Stimulated activated CD4-positive, alpha-beta T cell treated with anti-CD3 and anti-CD28 coated beads, Interleukin-1b, Interleukin-23, amount 100 ng/mL, for 4 hours (primary cell): ENCODE measurements at places on chromosomes 2 and 18.

DNA sequence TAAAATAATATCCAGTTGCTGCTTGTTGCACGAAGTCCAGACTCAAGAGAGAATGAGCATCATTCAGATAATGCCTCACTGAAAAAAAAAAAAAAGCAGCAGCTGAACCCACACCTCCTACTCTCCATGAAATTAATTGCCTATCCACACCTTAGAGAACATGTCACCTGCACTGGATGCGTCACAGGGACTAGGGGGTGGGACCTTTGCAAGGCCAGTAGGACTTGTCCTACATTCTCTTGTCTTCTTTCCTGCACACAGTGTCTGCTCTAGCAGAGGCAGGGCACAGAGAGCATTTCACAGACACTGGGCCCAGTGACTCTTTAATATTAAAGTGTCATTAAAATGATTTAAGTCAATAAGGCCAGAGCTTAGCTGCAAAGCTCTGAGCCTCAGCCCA, at the start of gene ABCA12:
Gene ABCA12, minus strand, starts transcription at position 148 of the 400 bp plus-strand sequence. CDS start 418 bp downstream, outside the sequence.
- DNase-seq = no peak

GRCh38 chr2:37556256-37556655, 115.2 kb downstream of the CDC42EP3 start:
- no peak for DNase-seq

- no peak for DNase-seq
Measured at GRCh38 chr2:44802777-44803424, 138.6 kb upstream of the SIX3 start.

- DNase-seq = no peak
Measured at GRCh38 chr2:67945940-67946339, 116.9 kb downstream of the C1D start.

DNA sequence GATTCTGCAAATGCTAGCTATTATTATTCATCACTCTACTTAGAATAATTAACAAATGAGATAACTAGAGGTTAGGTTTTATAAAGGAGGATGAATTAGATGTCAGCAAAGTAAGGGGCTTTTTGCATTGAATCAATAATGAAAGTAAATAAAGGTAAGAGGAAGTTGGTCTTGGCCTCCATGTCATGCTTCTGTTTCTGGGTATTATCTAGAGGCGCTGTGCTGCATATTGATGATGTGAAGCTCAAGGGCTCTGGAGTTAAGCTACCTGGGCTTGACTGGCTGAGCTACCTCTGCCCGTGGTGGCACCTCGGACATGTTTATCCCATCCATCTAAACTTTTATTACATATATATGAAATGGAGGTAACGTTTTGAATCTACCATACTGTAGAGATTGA, 350.9 kb downstream of the PARD3B start:
- no peak for DNase-seq

DNA sequence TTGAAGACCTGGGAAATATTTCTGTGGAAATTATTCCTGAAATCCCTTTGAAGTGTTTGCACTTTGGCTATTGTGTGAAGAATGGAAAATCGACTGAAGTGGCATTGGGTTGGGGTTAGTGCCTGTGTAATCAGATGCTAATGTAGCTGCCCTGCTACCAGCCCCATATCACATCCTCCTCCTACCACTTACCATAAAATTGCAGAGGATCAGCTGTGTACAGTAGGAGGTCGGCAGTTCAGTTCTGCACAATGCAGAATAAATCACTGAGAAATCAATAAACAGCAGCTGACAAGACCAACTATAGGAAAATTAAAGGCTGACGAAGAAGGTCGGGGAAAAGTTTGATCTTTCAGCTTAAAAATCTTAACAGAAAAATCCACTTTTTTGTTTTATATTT, 440.9 kb downstream of the PTPRM start:
- no peak for DNase-seq

DNA sequence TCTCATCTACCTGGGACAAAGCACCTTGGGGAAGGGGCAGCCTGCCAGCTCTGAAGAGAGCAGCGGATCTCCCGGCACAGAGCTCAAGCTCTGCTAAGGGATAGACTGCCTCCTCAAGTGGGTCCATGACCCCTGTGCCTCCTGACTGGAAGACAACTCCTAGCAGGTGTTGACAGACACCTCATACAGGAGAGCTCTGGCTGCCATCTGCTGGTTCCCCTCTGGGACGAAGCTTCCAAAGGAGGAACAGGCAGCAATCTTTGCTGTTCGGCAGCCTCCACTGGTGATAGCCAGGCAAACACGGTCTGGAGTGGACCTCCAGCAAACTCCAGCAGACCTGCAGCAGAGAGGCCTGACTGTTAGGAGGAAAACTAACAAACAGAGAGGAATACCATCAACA, 549.9 kb upstream of the LRATD1 start:
- no peak for DNase-seq

GRCh38 chr2:32418778-32419177, 62.0 kb downstream of the BIRC6 start:
- no peak for DNase-seq

DNA sequence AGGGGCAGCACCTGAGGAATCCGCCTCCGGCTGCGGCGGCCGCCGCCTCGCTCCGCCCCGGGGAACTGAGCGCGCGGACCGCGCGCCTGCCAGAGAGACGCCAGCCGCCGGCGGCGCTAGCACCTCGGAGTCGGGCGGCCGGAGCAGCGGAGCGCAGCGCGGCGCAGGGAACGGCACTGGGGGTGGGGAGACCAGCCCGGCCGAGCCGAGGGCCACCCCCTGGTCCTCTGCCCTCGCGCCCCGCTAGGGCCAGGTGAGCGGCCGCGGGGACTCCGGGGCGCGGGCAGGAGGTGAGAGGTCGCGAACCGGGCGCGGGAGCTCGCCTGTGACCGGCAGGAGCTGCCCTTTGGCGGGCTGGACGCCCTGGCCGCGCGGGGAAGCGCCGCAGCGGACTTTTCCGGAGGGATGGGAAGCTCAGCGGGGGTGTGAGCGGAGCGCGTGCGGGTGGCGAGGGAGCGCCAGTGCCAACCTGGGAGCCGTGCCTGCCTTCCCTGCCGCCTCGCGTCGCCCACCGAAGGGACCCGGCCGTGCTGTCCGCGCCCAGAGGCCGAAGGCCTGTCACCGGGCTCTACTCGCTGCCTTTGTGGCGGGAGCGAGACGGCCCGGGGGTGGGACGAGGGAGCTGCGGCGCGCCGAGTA, at the start of gene GREB1L:
Gene GREB1L, plus strand, starts transcription at position 92 of the 639 bp plus-strand sequence. CDS start 141,287 bp downstream, outside the sequence.
- DNase-seq = no peak

DNA sequence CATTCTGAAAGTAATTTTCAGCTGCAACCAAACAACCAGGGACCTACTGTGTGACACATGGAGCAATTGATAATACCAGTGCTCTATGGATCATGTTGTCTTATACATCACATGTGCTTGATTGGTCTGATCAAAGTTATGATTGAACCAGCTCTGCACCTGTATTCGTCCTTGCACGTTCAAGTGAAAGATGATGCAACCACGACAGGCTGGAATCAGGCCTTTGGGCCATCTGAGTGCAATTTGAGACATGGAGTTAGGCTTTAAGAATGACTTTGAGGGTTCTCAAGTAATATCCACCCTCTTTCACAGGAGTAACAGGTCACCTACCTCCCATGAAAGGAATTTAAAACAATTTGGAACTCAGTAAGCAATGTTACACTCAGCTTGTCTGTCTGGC, 165.2 kb downstream of the SLC8A1 start:
- no peak for DNase-seq

DNA sequence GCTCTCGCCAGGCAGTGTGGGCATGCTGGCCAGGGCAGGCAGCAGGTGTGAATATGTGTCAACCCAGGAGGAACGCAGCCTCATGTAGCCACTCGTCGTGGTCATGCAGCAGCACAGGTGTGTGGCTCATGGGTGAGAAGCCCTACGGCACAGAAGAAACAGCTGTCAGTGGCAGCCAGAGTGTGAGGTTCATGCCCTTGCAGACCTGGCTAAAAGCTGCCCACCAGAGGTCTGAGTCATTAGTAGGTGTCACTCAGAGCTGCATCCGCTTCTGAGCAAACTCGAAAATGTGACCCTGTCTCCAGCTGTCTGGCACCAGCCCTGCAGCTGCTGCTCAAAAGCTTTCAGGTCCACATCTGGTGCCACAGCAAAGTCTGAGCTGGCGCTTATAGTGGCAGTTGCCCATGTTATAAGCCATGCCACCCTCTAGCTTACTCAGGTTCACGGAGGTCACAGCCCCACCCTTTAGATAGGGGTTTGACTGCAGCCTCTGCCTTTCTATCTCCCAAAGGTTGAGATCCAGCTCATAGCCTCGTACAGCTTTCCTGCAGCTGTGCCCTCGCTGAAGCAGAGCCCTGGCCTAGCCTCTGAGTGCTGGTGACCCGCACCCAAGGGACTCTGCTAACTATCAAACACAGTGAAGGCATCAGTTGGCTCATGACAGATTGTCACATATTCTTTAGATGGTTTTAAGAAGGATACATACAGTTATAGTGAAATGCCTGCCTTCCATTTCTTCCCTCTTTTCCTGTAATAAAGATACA, 195.0 kb downstream of the CCDC102B start:
- no peak for DNase-seq

GRCh38 chr2:118779362-118779761, 68.1 kb downstream of the EN1 start:
- no peak for DNase-seq

GRCh38 chr2:200670751-200671150, 84.9 kb downstream of the AOX1 start:
- no peak for DNase-seq

GRCh38 chr18:54162431-54162830, 62.0 kb downstream of the MBD2 start:
- no peak for DNase-seq

- DNase-seq = no peak
Measured at GRCh38 chr18:21053127-21053526, 58.5 kb downstream of the ROCK1 start.

GRCh38 chr2:201254081-201254730, 6.1 kb upstream of the CASP8 start:
- no peak for DNase-seq

DNA sequence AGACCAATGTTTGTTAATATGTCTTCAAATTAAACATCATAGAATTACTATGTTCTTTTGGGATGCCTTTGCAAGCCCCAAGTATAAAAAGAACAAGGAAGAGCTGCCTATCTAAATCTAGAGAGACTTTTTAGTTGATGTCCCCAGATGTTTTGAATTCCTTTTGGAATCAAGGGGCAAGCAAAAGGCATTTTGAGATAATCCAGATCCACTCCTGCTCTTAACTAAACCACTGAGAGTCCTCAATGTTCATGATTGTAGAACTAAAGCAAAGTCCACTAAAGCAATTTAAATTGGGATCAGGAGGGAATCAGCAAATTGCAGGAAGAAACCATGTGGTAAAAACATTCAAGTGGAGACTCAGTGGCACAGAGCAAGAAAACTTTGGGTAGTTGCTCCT, 558.5 kb upstream of the VRK2 start:
- DNase-seq = no peak

- DNase-seq = no peak
Measured at GRCh38 chr2:127472268-127472667, 54.0 kb downstream of the IWS1 start.

DNA sequence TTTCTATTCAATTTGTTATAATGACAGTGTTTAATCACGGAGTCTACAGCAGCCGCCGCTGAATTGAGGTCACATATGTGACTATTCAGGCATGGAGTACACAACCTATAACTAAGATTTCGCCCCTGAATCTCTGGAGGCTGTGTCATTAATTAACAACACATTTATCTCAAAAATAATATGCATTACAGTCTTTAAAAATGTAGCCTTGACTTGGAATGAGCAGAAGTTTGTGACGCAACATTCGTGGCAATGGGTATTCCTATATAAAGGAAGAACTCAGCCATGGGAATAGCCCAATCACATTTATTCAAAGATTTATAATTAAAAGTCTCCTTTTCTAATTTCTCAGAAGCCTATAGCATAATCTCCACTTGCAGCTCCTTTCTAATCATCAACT, 60.6 kb upstream of the LYPD1 start:
- no peak for DNase-seq

GRCh38 chr2:86031151-86031550, 74.5 kb downstream of the POLR1A start:
- no peak for DNase-seq

DNA sequence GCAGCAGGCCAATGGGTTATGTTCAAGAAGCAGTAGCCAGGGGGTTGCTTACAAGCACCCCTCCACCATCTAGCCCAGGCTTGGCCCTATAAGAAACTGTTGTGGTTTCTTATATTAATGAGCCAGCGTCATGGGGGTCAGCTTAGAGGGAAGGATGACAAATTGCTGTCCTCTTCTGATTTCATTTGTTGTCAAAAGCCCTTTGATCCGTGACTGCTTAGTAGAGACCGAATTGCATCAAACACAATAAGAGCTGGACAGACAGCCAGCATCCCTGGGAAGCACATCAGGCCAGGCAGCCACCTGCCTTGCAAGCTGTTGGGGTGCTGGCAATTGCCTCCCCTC, 206.6 kb upstream of the SETBP1 start:
- DNase-seq = no peak
